ENCODE measurements at places on chromosomes 1 and 21.

DNA sequence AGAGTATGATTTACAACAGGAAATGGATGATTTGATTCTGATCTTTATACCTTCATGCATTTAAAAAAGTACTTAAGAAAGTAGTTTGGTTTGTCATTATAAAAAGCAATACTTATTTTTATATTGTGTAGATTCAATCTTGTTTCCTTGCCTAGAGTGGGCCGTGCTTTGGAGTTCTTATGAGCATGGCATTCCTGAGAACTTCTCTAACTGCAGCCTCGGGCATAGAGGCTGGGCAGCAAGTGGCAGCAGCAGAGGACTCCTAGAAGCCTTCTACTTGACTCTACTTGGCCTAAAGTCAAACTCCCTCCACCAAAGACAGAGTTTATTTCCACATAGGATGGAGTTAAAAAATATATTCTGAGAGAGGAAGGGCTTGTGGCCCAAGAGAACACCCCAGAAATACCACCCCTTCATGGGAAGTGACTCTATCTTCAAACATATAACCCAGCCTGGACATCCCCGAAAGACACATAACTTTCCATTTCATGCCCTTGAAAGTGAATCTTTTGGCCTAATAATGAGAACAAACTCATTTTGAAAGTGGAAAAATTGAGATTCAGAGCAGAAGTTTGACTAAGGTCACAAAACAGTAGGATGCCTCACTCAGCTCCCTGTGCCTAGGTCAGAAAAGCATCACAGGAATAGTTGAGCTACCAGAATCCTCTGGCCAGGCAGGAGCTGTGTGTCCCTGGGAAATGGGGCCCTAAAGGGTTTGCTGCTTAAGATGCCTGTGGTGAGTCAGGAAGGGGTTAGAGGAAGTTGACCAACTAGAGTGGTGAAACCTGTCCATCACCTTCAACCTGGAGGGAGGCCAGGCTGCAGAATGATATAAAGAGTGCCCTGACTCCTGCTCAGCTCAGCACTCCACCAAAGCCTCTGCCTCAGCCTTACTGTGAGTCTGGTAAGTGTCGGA, at the start of gene IVL:
Gene IVL (plus strand): TSS at position 861 of the 916 bp plus-strand sequence. CDS start 1,252 bp downstream, outside the sequence.
- DNase-seq = no peak

DNA sequence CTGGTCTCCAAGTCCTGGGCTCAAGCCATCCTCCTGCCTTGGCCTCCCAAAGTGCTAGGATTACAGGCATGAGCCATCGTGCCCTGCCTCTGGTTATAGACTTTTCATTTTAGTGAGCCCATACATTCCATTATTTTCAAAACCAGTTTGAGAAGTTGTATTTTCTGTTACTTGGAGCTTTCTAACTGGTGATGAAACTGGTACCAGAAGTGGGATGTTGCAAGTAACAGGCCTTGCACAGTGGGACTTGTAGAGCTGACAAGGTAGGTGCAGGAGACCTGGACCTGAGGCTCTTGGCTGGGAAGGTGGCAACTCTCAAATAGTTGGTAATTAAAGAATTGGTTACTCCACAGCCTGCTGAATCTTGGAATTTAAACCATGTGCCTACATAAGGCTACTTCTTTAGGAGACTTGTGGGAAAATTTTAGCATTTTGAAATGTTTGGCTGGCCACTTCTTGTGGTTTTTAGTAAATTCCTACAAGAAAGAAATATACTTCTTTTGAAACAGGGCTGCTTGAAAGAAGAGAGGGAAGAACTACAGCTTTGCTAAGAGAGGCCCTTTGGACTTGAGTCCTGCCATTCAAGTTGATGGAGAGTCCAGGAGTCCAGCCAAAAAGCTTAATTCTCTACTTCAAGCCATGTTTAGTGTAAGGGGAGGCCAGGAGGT, 9.8 kb upstream of the ALPL start:
- no peak for DNase-seq

DNA sequence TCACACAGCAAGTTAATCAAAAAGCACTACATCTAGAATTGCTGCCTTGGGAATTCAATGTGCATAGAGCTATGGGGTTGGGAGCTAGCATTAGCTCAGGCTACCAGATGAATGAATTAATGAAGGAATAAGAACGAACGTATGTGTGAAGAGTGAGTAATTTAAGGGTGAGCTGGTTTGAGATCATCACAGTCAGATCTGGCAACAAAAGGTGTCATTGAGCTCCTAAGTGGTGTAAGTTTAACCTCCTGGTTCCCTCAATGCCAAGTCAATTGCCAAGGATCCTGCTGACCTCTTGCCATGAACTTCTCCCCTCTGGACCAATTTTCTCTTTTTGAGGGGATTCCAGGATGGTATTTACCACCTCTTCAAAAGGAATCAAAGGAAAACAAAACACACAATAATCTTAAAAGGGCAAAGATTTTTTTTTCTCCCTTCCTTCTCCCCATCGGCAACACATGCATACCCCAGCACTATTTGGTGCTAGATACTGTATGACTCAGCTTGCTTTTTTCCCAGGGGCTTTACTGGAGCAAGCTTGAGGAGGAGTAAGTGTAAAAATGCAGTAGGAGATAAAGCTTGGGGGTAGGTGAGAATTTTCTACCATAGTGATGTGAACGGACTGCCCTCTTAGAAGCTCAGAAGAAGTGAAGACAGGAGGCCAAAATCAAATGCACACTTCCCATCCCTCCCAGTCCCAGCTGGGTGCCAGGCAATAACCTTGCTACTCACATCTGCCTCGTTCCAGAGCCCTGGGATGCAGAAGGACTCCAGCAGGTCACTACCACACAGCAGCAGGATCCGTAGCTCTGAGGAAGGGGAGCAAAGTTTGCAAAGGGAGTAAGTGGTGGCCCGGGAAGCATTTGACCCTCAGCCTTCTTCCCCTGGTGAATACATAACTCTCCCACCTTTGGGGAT, 92.0 kb downstream of the LAMC2 start:
- DNase-seq = no peak

DNA sequence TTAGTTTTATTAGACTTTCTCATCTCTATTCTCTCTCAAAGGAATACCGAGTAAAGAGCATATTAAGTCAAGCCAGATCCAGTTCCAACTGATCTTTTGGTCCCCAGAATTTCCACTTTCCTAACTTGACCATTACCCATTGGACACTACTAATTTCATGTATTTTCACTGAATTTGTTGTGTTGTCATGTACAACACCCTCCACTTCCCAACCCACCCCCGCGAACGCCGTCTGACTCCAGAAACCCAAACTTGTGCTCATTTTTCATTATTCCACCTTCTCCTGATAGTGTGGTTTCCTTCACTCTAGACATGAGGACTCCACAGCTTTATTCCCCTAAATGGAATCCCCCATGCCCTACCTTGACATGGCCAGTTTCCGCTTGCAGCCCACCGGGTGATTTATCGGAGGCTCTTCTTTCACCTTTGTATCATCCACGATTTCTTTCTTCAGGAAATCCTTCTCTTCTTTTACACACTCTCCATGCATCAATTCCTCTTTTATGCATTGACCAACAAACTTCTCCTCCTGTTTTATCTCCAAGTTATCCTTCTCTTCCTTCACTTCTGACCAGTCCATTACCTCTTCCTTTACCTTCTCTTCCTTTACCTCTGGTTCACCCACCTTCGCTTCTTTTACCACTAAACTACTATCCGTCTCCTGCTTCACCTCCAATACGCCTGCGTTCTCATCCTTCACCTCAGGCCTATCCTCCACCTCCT, 805 bp downstream of the ZNHIT6 start:
- DNase-seq = no peak

DNA sequence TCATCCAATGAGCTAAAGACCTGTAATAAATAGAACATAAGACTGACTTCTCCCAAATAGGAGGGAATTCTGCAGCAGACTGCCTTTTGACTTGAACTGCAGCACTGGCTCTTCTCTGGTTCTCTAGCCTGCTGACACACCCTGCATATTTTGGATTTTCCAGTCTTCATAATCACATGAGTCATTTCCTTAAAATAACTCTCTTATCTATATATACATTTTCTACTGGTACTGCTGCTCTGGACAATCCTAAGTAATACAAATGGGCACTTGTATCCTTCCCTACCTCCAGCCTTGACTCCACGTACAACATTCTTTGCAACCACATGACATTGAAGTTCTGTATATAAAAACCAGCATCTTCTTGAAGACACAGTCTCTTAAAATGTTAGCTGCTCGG, 429.4 kb upstream of the TMPRSS15 start:
- no peak for DNase-seq

DNA sequence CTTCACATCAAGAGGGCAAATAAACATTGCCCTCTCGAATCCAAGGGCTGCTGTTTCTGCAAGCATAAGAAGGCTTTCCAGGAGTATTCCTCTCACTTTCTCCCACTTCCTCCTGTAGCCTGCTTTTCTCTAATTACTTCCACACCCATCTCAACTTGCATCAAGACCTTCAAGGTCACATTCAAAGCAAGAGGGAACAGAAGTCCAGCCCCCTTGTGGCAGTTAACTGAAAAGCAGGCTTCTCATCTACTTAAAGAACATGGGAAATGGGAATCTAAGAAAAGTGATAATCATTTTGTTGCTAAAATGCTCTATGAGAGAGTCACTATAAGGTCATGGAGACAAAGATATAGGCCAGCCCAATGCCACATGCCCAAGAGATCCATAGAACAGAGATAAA, 874.4 kb downstream of the KCNT2 start:
- DNase-seq = no peak

DNA sequence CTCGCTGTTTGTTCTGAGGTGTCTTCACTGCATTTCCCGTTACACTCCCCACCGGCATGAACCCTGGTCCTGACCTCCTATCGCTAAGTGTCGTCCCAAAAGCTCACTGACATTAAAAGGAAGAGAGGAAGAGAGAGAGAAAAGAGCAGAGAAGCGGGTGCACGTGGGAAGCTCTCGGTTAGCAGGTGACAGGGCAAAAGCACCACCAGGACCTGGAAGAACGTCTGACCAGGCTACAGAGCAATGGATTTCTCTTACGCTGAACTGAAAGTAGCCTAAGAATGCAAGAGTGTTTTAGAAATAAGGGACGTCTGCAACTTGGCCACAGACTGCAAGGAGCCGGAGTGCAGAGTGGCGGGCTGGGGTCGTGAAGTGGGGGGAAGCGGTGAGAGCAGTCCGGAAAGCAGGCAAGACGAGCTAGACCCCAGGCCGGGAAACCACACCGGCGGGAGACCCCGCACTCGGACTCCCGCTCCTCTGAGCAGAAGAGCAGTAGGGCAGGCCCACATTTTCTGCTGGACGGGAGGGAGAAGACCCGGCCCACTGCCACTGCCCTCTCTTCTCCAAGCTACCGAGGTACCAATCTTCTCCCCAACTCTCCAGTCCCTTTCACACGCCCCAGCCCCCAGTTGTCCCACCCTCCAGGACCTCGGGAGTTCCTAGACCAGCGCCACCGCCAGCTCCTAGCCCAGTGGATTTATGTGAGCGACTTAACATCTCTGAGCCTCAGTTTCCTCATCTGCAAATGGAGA, 8.3 kb upstream of the MPZL1 start:
- no peak for DNase-seq

All from CD8-positive, alpha-beta memory T cell (primary cell).